RWPE1 (cell line): ENCODE measurements at places on chromosomes 13 and 19.

- no peak for DNase-seq
These were observed 40.1 kb downstream of the SERTM1 start for GRCh38 chr13:36713887-36714286.

DNA sequence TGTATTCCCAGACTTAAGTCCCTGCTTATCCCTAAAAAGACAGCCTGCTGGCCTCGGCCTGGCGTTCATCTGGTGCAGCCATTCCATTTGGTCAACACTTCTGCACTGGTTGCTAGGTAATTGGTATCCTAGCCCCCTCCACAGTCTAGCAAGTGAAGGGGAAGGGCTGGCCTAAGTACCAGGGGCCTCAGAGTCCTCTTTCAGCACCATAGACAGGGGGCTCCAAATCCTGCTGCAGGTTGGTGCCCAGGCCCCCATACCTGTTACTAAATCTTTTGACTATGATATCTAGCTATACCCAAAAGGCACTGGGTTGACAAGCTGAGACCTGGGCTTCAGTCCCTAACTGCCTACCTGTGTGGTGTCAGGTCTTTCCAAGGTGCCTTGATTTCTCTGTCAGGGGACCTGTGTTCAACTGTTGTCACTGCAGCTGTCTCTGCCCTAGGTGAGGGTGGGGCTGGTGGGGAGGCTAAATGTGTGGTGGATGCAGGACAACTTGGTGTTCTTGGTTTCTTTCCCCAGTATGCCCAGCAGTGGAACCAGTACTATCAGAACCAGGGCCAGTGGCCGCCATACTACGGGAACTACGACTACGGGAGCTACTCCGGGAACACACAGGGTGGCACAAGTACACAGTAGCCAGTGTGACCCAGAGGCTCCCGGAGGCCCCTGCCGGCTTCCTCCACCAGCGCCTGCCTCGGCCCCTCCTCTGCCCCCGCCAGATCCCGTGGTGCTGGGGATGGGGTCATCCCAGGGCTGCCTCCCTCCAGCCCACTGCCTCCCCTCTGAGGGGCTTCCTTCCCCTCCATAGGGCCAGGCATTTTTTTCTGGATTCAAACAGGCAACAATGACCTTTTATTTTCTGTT, 3.8 kb upstream of the CCDC97 start:
- no peak for DNase-seq

DNA sequence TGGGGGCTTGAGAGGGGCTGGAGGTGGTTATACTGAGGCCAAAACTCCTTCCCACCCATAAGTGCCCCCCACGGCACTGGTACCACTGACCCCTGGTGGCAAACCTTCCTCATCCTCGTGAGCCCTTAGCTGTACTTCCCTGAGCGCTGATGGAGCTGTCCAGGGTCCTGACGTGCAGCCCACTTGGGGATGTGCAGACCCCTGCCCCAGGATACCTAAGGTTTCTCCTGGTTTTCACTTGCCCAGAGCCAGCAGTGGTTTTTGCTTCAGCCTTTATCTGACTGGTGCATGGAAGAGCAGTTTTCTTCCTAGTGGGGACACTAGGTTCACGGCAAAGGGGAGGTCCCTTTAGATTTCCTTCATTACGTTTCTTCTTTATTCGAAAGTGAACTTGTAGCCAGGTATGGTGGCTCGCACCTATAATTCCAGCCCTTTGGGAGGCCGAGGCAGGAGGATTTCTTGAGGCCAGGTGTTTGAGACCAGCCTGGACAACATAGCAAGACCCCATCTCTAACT, 28.7 kb upstream of the KCTD15 start:
- DNase-seq, result no peak

- DNase-seq, result no peak
These were observed 15.2 kb upstream of the GJA3 start for GRCh38 chr13:20175907-20176652.

GRCh38 chr13:62046512-62046911, 630.9 kb upstream of the PCDH20 start:
- DNase-seq, result no peak

- no peak for DNase-seq
These were observed 103.9 kb downstream of the DNAJC15 start for GRCh38 chr13:43127103-43127798.

DNA sequence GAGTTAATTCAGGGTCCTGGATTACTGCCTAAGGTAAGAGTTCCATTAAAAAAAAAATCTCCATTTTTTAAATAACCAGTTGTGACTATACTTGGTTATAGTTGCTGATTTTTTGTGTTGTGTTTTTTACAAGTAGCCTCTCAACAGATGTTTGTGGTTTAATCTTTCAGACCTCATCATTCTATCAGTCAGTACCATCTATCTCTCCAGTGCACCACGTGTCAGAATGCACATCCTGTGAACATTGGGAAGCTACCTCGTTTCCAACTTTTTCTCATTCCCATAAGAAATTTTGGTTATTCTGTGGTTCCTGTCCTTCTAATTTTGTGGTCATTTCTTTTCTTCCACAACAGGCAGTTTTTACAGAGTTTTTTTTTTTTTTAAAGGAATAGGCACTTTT, 39.2 kb downstream of the WDFY2 start:
- no peak for DNase-seq
